Cardiac fibroblast (primary cell): ENCODE measurements at places on chromosomes 11 and 22.
A peak's percentile ranks its signal among the peaks of the same experiment; 100 is the strongest.

DNA sequence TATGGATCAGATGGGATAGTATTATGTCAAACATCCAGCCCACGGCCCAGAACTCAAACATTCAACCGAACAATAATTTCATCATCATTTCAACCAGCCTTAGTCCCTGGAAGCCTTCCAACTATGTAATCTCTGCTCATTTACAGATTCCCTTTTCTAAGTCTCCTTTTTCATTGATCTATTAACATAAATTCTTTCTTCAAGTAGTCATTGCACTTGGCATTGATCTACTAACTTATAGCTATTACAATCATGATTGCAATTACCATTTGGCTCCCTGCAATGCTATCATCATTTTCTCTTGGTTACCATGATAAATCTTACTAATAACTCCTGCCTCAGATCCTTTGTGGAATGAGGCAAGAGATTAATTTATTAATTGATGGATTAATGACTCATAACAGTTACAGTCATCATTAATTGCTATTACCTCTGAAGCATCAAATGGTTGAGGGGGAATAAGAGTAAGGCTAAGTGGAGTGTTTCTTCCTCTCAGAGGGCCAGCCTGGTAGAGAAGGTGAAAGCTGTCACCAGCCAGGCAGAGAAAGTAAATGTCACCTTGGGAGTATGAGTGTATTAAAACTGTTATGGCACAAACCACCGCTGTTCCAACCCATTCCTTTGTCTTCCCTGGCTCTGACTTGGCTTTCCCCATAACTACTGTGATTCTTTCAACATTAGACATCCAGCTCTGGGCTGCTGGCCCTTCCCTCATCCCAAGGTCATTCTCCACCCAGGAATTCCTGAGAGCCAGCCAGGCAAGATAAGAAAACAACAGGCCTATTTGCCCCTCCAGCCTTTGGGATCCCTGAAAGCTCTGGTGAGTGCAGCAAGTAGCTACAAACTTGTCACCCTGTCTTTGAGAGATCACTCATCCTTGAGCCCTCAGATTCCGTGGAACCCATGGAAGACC lies 174.7 kb downstream of the RRAS2 start:
- peak; percentile 7 for DNase-seq

DNA sequence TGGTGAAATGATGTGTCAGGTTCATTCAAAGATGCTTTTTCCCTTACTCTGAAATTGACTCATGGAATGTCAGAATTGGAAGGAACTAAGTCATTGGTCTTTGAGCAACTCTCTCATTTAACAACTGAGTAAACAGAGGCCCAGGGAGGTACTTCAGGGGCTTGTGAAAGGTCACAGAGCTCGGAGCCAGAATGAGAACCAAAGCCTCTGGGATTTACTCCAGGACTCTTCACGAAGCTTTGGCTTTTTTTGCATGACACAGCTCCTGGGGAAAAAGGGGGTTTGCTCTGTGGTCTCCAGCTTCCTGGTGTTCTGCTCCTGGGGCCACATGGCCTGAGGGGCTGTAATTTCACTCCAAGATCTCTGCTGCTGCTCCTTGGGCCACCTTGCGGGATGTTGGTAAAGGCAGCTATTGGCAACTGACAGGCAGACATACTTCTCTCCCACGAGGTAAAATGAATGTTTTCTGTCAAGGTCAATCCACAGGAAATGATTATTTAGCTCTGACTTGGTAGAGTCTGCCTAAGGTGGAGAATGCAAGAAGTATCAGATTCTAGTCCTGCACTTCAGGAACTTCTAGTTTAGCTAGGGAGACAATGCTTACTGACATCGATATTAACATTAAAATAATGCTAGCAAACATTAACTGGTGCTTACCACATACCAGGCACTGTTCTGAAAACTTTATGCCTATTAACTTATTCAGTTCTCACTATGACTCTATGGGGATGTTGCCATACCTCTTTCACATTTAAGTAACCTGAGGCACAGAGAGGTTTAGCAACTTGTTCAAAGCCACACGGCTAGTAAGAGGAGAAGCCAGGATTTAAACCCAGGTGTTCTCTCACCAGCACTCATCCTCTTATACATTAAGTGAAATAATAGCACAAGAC lies 16.1 kb downstream of the PKNOX2 start:
- no peak for DNase-seq

DNA sequence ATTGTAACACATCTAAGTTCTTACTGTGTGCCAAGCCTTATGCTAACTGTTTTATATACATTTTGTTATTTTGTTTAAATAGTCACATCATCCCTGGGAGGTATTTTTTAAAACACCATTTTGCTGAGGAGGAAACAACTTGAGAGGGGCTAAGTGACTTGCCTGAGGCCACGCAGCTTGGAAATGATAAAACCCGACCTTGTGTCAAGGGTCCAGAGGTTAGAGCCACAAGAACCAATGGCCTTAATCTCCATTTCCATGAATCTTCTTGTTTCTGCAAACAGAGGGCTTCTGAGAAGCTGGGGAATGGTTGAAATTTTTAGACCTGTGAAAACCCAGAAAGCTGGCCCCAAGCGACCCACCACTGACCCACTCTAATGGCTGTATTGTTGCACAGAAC lies 16.7 kb downstream of the ABTB2 start:
- DNase-seq = no peak

GRCh38 chr11:118927554-118928100 lies 1.9 kb upstream of the BCL9L start:
- no peak for DNase-seq

- no peak for DNase-seq
Observed at GRCh38 chr11:102464859-102465500, 12.4 kb upstream of the TMEM123 start.

DNA sequence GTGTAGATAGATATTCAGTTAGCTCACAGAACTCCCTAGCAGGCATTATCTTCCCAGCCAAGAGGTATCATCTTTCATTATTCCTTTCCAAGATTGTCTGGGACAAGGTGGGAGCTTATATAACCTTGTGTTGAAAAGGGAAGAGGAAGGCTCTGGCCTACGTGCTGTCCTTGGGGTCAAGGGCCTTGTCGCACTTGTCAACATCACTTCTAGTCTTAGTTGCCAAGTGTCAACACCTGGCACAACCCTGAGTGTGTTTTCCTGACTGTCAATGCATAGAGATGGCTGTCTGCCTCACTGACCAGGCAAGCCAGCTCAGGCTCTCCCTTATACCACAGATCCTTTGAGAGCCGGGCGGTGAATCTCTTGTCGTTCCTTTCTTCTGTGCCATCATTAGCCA lies 331.9 kb downstream of the CNTN5 start:
- DNase-seq = no peak

GRCh38 chr22:25399649-25400151 lies 164.8 kb upstream of the GRK3 start:
- DNase-seq = no peak
